ENCODE measurements at places on chromosomes 7 and 10.

GRCh38 chr10:77940627-77941026 is 14.1 kb upstream of the DLG5 start:
- DNase-seq = no peak

GRCh38 chr7:77370606-77371005 is 45.5 kb downstream of the GSAP start:
- no peak for DNase-seq

GRCh38 chr10:45235798-45236220 is 79.6 kb downstream of the OR13A1 start:
- no peak for DNase-seq

GRCh38 chr7:129497156-129497555 is 5.2 kb upstream of the SMKR1 start:
- DNase-seq = no peak

DNA sequence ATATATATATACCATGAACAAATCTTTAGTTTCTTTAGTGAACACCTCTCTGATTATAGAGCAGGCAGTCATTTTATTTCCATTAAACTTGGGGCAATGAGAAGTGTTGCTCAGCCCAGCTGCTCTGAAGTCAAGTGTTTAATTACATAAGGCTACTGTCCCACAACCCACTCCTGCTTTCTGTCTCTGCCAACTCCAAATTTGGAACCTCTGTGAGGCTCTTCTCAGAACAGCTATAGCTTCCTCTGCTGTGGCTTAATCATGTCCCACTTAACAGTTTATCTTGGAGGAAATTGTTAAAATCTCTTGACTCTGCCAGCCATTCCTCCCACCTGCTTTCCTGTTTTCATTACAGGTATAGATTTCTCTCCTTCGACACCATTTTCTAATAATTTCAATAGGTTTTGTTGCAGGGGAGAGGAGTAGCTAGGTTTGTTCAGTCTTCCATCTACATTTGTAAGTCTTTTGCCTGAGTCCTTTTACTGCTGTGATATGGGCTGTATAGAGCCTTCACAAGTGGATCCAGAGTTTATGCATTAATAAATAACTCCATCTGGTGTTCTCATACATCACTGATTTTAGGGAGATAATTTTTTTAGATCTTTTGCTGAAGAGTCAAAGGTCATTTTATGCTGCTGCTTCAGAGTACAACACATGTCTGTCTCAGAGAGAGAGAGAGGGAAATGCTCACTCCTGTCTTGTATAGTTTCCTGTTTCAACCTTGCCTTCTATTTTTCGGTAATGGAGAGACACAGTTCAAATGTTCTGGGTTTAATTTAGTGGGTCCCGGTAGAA is 170.4 kb downstream of the WNT2 start:
- peak; percentile 42 for DNase-seq

DNA sequence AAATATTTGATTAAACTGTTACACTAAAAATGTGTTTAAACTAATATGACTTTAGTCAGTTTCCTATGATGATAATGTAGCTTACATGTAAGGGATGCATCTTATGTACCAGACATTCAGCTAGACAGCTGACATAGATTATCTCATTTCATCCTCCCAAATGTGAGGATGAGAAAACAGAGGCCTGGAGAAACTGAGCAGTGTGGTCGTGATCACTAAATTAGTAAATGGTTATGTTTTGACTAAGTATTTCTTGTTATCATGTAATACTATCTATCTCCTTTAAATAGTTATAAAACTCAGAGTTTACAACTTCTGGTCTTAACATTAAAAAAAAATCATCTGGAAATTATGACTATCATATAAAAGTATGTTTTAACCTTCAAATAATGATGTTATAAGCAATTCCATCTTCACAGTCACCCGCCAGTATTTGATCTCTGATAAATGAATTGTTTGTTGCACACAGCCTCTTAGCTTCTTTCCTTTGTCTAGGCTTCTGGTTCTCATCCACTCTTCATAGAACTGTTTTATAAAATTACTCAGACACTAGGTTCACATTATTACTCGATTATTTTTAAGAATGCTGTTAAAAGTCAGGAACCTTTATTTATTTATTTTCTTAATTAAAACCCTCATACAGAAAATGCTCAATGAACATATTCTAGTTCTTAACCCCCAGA is 33.6 kb upstream of the HDAC9 start:
- DNase-seq = no peak

- DNase-seq = no peak
These were observed 98.1 kb downstream of the LRRC4 start for GRCh38 chr7:127933146-127933545.
